ENCODE measurements at places on chromosomes 12 and 14.

GRCh38 chr12:15212930-15213329 lies 8.3 kb downstream of the RERG start:
- DNase-seq = no peak

GRCh38 chr12:10393291-10393690 lies 3.5 kb upstream of the KLRK1 start:
- DNase-seq = no peak

- no peak for DNase-seq
Observed at GRCh38 chr14:31269634-31270195, 62.1 kb upstream of the HECTD1 start.

DNA sequence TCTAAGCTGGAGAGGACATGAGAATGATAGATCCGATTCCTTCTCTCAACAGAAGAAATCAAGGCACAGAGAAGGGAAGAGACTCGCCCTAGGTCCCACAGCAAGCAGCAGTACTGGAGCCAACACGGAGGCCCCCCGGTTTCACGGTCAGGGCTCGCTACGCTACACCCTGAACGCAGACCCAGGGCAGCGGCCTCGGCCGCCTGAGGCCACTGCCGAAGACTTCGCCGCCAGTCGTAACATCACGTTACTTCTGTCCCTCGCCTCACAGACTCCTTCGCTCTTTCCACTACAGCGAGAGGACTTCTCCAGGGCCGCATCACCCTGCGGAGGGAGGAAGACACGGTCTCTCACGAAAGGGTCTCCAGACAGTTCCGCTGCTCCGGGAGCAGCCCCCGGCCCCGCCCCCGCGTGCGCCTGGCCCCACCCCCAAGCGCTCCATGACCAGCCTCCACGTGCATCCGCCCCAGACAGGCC lies 411 bp upstream of the DCAF4 start:
- DNase-seq = no peak

DNA sequence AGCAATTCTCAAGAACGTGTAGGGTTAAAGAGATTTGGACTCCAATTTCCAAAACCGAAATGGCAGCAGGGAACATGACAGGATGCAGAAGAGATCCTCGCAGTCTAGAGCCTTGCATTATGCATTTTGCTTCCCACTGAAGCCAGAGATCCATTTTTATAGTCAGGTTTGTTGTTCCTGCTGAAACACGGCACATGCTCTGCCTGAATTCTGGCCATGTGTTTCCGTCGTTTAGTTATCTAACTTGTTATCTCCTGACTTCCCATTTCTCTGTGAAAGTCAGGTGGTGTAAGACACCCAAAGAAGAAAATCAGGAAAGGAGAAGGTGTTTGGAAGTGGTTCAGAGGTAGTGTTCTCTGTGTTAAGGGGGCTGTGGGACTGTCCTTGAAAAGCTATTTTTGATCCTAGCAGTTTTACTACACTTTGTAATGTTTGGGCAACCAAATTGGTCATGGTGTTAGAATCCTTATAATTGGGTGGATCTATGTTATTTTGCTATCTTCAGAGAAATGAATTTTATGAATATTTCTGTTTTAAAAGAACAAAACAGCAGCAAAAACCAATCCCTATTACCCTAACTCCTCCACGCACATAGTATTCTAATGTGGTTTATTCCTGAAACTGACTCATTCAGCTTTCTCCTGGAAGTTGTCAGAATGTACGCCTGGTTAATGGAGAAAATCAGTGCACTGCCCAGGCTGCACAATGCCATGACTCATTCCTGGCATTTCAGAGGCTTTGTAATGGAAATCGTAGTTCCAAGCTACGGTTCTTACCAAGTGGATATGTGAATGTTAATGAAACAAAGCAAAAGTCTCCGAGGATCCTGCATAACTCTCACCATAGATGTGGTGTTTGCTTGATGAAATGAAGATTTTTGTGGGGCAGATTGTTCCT lies 110.1 kb downstream of the SAMD4A start:
- no peak for DNase-seq

DNA sequence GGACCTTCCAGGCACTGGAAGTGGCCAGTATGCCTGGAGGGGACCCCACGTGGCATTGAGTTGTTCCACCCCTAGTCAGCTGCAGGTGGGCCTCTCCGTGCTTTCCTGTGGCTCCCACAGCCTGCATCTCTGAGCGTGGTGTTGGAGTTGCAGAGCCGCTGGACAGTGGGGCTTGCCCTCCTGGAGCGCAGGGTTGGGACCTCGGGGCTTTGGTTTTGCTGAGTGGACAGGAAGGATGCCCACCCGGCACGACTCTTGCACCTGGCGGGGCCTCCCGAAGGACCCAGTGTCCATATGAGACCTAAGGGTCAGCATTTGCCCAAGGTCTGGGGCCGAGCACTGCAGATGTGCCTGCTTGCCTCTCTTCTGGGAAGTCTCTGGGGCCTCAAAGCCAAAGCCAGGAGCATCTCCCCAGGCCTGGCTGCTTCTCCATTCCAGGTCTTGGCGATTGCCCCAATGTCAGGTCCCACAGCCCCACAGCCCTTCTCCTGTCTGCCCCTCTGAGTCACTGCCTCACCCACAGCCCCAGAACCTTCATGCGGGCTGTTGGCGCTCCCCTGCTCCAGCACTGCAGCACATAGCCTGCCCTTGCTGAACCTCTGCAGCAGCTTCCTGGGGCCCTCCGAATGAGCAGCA lies 1.5 kb downstream of the PACS2 start:
- DNase-seq = no peak

GRCh38 chr12:94841904-94842610 lies 161.4 kb downstream of the NDUFA12 start:
- DNase-seq = no peak

GRCh38 chr14:96364962-96365361 lies 1.6 kb downstream of the GSKIP start:
- no peak for DNase-seq

- no peak for DNase-seq
Observed at GRCh38 chr14:54627540-54628363, 60.8 kb downstream of the SAMD4A start.
